ENCODE measurements at places on chromosomes 11 and 22.

DNA sequence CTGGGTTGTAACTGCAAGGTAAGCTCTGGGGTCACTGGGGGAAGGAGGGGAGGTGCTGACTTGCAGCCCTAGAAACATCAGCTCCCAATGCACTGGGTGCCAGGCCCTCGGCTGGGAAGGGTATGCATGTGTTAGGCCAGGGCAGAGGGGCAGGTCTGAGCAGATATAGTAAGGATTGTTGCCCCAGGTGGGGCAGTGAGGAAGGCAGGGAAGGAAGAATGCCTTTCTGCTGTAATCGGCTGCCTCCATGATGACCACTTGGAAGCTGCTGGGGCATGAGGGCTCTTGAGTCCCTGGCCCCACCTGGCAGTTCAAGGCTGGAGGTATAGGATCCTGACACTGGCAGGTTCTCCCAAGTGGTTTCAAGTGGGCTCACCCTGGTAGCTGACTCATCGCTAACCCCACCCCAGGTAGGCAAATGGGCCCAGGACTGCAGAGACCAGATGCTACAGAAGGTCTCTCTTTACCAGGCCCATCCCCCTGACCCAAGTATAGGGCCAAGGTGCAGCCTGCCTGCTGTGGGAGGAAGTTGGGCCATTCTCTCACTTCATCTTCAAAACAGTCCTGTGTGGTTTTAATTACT, 56.7 kb downstream of the TIMP3 start:
- DNase-seq, result no peak

- no peak for DNase-seq
Observed at GRCh38 chr11:118606844-118607228, 579 bp upstream of the PHLDB1 start.

DNA sequence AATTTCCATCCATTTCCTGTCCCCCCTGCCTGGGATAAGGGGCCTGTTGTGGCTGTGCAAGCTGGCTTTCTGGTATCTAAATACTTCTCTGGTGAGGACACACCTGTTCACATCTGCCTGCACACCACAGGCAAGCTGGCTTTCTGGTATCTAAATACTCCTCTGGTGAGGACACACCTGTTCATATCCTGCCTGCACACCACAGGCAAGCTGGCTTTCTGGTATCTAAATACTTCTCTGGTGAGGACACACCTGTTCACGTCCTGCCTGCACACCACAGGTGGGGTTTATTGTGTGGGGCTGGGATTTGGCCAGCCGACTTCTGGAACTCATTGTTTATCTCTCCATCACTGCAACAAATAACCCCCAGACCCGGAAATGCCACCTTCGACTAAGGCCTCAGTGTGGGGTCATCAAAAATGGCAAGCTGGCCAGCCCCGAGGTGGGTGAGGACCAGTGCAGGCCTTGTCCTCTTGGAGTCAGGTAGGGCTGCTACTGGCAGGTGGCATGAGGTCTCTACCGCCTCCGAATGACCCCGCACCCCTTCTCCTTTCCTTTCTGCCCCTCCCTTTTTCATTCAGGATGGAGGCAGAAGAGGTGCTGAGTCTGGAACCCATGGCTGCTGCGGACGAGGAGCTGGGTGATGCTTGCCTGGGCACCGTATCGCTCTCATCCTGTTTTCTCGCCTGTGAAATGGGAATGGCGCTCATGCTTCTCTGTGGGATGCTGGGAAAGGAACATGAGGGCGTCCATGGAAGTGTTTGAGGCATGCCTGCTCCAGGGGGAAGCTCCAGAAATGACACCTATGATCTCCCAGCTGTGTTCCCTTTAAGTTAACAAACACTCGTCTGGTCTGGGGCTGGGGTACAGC, 43.5 kb upstream of the MYEOV start:
- no peak for DNase-seq

DNA sequence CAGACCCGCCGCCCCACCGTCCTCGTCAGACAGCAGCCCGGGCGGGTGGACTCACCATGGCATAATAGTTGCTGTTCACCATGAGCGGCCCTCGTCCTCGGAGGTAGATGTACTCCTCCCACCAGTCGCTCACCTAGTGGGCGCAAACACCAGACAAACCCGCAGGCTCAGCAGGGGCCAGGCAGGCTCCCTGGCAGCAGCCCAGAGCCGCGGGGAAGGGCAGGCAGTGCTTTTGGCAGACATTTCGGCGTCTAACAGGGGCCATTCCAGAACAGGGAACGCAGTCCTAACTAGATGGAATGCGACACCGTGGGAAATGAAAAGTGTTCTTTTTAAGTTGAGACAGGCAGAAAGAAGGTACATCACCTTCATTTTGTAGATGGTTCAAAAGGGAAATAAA, 44.9 kb downstream of the CPT1A start:
- no peak for DNase-seq

DNA sequence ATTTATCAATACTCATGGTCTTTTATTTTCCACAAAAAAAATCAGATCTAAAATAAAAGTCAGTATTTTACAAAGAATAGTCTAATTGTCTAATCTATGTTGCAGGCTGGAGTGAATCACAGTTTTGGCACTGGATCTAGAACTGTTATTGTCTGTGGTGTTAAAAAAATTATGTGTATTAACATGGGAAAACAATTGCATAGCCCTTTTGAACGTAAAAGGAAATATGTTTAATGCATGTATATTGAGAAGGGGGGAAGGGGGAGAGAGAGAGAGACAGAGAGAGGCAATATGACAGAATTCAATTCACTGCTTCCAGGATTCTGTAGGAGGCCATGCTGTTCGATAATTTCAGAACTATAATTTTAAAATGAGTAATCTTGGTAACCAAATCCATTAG, 324.9 kb upstream of the CCDC90B start:
- no peak for DNase-seq

GRCh38 chr11:29095821-29096220, 921.0 kb downstream of the KCNA4 start:
- DNase-seq, result no peak

GRCh38 chr11:13772223-13773046, 104.0 kb downstream of the FAR1 start:
- peak; percentile 42 for DNase-seq

DNA sequence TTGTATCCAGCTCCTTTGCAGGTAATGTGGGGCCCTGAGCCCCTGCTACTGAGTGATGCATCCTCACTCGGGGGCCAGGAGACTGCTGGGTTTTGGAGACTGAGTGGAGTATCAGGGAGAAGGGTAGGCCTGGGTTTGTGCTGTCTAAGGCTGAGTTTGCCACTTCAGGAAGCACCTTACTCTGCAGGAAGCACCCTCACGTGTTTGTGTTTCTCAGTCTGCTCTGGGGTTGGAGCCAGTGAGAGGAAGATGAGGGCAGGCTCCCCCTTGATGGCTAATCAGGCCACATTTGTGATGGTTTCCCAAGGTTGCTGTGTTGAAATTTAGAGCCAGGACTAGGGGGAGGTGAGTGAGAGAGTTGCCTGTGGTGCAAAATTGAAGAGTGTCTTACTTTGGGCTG, 13.7 kb upstream of the THY1 start:
- no peak for DNase-seq

DNA sequence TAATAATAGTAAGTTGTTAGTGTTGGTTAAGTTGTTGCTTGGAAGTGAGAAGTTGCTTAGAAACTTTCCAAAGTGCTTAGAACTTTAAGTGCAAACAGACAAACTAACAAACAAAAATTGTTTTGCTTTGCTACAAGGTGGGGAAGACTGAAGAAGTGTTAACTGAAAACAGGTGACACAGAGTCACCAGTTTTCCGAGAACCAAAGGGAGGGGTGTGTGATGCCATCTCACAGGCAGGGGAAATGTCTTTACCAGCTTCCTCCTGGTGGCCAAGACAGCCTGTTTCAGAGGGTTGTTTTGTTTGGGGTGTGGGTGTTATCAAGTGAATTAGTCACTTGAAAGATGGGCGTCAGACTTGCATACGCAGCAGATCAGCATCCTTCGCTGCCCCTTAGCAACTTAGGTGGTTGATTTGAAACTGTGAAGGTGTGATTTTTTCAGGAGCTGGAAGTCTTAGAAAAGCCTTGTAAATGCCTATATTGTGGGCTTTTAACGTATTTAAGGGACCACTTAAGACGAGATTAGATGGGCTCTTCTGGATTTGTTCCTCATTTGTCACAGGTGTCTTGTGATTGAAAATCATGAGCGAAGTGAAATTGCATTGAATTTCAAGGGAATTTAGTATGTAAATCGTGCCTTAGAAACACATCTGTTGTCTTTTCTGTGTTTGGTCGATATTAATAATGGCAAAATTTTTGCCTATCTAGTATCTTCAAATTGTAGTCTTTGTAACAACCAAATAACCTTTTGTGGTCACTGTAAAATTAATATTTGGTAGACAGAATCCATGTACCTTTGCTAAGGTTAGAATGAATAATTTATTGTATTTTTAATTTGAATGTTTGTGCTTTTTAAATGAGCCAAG, 2.7 kb downstream of the NEAT1 start:
- peak; percentile 81 for DNase-seq

DNA sequence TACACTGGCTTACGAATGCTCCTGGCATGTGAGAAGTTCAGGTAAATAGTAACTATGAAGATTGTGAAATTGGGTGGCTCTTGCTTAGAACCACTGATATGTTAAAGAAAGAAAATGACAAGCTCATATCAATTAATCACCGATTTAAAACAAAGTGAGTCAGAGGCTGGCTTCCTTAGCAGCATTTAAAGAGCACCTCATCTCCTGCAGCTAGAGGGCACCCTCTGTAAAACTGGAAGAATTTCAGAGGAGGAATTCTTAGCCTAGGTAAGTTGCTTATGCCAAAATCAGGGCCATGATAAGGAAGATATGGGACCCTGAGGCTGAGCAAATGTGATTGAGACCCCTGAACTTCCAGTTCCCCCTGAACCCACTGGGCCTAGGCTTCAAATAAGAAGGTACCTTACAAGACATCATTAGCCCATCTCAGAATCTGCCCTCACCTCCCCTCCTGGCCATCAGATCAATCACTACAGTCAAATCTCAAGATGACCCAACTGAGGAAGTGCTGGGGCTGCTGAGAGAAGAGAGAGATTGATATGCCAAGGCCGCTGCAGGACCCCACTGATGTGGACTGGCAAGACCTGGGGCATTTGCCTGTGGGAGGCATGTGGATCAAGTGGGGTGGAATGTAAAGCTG, 8.6 kb upstream of the CD3E start:
- peak; percentile 38 for DNase-seq

GRCh38 chr11:11291041-11292015, 61.7 kb downstream of the CSNK2A3 start:
- no peak for DNase-seq

GRCh38 chr22:49858827-49859226, 5.2 kb downstream of the ZBED4 start:
- DNase-seq, result no peak

DNA sequence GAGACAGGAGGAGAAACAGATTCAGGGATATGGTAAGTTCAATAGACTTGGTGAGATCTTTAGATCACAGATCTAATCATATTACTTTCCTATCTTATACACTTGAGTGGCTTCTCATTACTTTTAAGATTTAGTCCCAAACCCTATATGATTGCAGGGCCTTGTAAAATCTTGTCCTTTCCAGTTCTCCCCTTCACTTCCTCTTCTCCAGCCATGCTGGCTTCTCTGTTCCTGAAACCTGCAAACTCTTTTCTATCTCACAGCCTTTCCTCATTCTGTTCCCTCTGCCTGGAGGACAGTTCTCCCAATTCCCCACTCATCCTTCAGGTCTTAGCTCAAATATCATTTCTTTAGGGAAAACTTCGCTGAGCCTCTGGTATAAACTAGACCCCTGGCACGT, 65.9 kb upstream of the BIRC3 start:
- no peak for DNase-seq

DNA sequence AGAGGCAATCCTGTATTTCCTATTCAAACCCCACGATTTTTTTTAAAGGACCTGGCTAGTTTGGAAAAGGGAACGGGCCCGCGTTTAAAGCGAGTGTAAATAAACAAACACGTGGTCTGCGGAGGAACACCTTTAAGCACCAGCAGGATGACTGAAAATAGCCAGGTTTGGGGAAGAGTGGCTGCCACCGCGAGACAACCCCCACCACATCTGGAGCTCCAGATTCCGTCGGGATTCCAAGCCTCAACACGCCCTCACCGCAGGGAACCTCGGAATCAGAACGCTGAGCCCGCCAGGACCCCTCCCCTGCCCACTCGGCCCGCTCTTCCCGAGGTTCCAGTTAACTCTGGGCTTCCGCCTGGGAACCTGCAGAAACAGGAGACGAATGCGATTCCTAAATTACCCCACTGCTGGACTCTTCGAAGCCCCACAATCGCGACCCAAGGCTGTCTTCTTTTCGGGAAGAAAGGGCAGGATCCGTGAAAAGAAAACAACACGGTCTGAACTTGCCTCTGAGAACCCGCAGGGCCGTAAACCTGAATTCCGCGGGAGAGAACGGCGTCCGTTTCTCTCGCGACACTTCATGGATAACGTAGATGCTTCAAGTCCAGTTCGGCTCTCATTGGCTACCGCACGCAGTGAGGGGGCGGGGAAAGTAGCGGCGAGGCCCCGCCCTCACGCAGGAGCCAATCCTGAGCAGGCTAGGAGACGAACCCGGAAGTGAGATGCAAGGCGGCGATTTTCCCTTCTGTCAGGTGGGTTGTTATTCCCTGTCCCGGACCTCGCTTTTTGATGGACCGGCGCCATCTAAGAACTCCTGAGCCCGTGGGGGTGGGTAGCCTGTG, at the start of the genes ANKRD49 and MRE11:
Gene ANKRD49 (plus strand): TSS at position 704 of the 845 bp plus-strand sequence. CDS start 2,710 bp downstream, outside the sequence.
Gene MRE11 (minus strand): TSS at position 564 of the 845 bp plus-strand sequence. CDS start 1,043 bp downstream, outside the sequence.
- DNase-seq, result peak; percentile 94

GRCh38 chr11:126613272-126613671, 257.8 kb downstream of the ST3GAL4 start:
- DNase-seq, result no peak

DNA sequence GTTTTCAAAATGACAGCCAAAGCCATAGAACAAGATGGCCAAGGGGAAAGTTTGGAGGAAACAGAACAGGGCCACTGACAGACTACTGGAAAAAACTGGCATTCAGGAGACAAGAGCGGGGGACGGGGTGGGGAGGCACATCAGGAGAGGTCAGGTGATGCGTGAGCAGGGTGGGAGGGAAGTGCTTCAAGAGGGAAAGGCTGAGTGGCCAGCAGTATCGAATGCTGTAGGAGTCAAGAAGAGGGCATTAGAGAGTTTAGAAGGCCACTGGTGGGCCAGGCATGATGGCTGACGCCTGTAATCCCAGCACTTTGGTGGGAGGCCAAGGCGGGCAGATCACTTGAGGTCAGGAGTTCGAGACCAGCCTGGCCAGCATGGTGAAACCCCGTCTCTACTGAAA, 8.2 kb downstream of the GTPBP1 start:
- no peak for DNase-seq

GRCh38 chr22:47693606-47694005, 931.2 kb downstream of the TBC1D22A start:
- no peak for DNase-seq

DNA sequence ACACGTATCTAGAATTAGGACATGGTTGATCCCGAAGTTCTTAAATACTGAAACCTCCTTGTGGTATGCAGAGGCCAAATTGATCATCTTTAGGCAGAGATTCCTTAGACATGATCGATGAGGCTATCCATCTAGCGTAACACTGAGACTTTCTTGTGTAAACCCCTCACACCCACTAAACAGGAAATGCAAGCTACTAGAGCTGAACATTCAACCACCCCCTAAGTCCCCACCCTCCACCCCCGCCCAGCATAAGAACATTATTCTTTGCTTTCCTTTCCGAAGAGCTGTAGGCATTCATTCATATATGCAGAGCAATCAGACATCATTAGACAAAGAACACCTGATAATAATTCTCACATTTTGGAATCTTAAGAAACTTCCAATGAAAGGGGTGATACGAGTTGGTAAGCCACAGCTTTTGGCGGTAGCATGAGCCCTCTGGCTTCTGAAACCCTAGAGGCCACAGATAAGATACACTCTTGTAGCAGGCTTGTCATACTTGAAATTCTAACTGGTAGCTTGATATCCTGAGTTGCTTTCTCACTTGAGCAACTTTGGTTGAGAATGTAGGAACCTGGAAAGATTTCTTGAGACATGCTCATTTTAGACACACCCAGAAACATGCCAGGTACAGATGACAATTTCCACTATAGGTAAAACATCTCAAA, 42.2 kb downstream of the FLI1 start:
- DNase-seq, result no peak

Data from effector CD4-positive, alpha-beta T cell (primary cell).